ENCODE measurements at places on chromosomes 6 and 20.

DNA sequence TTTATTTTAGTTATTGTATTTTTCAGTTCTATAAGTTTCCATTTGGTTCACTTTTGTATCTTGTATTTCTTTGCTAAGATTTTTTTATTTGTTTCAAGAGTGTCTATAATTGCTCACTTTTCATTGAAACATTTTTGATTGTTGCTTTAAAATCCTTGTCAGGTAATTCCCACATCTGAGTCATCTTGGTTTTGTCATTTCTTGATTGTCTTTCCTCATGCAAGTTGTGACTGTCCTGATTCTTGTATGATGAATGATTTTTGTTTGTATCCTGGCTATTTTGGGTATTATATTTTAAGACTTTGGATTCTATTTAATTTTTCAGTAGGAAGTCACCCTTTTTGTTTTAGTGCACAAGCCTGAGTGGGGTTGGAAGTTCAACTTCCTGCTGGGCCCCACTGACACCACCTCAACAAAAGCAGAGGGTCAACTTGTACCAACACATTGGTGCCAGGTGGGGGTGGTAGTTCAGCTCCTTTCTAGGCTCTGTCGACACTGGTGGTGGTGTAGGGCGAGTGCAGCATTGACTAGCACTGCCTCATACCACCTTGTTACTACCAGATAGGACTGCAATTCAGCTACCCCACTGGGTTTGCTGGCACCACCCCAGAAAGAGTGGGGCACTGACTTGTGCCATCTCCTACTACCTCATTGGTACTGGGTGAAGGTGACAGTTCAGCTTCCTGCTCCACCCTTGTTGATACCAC, 8.8 kb downstream of the RSPH3 start:
- no peak for DNase-seq

DNA sequence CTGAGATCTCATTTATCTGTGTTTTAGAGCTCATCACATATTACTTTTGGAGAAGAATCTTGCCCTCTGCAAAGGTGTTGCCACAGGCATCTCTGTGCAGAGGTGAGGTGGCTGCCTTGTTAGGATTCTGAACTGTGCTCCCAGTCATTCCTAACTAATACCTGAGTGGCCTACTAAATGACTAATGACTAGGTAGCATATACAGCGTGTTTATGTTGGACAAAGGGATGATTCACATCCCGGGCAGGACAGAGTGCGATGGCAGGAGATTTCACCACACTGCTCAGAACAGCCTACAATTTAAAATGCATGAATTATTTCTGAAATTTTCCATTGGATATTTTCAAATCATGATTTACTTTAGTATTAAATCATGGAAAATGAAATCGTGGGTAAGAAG, 23.1 kb upstream of the CGA start:
- no peak for DNase-seq

DNA sequence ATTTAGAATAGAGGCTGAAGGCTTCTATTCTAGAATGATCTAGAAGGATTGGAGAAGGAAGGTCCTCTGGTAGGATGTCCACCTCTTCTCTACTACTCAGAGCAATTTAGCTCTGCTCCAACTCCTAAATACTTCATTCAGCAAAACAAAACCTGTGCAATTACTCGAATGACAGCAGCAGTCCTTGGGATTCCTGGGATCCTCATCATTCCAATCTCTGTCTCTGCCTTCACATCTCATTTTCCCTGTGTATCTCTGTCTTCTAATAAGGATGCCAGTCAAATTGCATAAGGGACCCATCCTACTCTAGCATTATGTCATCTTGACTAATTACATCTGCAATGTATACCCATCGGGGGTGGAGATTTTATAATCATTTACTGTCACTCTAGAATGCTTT, 5.5 kb upstream of the AIG1 start:
- no peak for DNase-seq

DNA sequence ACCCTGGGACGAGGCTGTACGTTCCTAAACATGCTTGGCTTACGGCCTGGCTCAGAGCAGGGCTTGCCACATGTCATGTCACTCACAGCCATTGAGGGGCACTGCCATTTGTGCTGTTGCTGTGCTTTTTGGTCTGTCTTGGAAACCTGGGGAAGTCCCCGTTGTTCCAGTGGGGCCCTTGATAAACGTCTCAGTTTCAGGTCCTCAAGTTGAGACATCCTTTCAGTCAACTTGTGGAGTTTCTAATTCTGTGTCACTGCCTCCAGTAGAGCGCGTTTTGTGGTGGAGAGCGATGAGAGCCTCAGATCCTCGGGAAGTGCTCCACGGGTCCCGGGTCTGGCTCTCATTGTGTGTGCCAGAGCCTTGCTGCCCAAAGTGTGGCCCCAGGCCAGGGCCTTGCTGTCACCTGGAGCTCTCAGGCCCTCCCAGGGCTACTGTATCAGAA, 43.0 kb upstream of the CCR6 start:
- no peak for DNase-seq

DNA sequence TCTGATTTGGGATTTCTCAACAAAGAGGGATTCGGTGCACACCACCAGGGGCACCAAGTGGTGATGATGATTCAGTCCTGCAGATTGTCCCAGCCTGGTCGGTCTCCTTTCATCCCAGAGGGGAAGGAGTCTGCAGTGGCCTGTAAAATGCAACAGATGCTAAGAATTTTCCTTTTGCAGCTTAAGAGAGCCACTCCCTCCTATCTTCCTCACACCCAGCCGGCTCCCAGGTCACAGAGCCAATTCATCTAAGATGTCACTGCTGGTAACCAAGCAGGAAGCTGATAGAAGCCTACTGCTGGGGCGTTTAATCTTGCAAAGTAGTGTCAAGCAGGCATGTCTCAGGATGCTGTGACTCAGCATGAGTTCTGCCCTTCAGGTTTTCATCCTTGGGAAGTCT, 203.8 kb upstream of the LRFN2 start:
- DNase-seq: no peak

Data from BJ (cell line).